ENCODE measurements at places on chromosomes 5 and 9. TPM values are rescaled to one million over a fixed set of nuclear protein-coding genes. Genes with fewer than 3 reads are reported as not detected.

GRCh38 chr5:63555874-63556273 is 406.4 kb downstream of the HTR1A start:
- DNase-seq: no peak

DNA sequence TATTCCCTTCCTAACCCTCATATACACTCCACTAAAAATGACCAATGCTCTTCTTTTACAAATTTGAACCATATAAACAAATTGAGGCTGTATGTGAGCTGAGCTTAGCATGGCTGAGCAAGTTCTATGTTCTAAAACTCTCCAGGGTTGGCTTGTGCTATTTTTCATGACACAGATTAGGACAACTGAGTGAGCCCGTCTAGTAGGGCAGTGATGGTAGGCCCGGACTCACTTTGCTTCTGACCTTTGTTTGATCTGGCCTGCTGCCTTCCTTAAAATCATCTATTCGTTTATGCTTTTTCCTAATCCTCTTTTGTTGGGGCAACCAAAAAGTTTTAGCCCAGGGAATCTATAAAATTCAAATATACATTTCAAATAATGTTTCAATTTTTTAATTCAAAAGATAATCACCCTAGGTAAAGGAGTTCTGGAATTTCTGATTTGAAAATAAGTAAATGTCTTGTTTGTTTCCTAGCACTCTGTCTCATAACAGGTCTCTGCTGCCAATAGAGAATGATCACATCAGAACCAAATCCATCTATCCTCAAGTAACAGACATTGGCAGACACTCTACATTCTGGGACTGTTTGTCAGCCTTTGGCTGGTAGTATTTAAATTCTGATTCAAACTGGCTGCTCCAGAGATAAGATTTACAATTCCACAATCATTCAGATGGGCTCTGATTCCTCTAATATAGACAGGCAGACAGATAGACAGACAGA is 217.0 kb upstream of the TARS1 start:
- no peak for DNase-seq

- DNase-seq: no peak
These were observed 899 bp upstream of the MED10 start for GRCh38 chr5:6379246-6379645.

- peak; percentile 55 for DNase-seq
These were observed 96.5 kb downstream of the ARHGAP26 start for GRCh38 chr5:142866563-142867275.

DNA sequence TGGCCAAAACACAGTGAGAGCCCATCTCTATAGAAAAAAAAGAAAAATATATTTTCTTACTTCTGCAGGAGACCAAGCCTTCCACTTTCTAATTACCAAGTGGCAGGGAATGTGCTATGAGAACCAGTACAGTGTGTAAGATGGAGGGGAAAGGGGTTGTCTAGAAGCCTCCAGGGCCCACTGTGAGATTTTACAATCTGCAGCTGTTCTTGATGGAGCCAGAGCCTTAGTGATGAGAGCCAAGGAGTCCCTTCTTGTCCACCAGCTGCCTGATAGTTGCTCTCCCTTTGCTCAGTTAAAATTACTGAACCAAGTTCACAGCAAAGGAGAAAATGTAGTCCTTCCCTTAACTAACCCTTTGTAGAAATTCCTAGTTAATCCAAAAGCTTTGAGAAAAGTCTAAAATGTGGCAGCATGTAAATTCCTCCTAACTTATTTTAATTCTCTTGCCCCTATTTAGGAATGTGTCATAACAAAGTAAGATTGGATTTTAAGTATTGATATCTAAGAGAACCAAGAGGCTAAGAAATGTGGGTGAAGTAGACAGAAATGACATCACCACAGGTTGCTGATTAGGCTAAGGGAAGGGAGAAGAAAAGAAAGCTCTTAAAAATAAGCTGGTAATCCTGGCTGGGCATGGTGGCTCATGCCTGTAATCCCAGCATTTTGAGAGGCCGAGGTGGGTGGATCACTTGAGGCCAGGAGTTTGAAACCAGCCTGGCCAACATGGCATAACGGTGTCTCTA is 19.3 kb downstream of the SRP19 start:
- no peak for DNase-seq

GRCh38 chr5:156393980-156394379 is 67.0 kb downstream of the SGCD start:
- no peak for DNase-seq

NPM1 gene
- 857 TPM for total RNA-seq

GRXCR2 gene
- not detected for total RNA-seq

DNA sequence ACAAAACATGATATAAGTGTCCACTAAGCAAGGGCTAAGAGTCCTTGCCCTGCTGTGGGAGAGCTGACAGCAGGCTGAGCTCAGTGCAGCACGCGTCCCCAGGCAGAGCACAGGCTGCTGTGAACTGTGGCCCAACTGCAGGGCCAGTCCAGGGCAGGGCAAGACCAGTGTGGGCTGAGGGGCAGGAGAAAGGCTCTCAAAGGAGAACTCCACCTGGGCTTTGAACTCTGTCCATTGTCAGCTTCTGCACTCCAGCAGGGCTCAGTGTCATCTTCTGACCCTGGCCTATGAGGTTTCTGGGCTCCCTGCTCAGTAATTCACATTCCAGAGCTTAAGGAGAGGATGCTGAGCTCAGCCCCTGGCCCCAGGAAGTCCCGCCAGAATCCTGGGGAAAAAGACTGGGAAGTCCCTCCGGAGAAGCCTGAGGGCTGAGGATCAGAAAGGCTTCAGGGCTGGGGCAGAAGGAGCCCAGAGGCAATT is 37.4 kb downstream of the LHFPL2 start:
- no peak for DNase-seq

GRCh38 chr9:32468740-32469139 is 57.3 kb downstream of the RIGI start:
- DNase-seq: no peak

DNA sequence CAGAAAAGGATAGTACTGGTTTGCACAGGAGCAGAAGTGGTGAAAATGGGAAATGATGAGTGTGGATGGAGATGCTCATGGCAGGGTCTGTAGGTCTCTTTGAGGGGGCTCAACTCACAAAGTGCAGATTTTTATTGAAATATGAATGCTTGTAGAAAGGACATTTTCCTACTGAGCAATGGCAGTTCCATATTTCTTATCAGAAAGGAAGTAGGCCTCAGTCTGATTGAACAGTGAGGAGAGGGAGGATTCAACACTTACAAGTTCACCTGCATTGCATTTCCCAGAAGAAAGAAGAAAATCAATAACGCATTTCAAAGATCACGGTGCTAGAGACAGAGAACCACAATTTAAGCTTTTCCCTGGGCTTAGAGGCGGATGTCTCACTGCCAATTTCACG is 49.2 kb downstream of the ANXA2R start:
- peak; percentile 9 for DNase-seq

- no peak for DNase-seq
These were observed 4.9 kb downstream of the PIGO start for GRCh38 chr9:35091536-35091935.

Data from CD4-positive, alpha-beta memory T cell (primary cell).